Anterior cingulate cortex (tissue), 58 donors: ENCODE measurements at places on chromosomes 5 and 9.
A peak's percentile ranks its signal among the peaks of the same experiment; 100 is the strongest.

GRCh38 chr5:110038297-110038997 is 348.7 kb downstream of the MAN2A1 start:
- DNase-seq = no peak

- no peak for DNase-seq
These were observed 1899.5 kb downstream of the MAT2B start for GRCh38 chr5:165404917-165405316.

DNA sequence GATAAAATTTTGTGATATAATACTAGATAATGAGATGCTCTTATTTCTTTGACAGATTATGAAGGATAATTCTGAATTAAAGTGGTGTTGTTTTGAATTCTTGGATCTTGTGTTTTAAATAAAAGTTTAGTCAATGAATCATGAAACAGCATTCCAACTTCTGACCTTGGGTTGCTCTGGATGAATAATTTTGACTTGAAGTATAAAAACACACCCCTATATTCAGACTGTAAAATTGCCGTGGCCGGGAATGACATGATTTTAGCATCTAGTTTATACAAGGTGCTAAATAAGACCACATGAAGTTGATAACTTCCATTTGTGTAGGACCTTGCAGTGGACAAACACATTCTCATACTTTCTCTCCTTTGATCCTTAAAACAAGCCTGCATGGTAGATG is 67.2 kb upstream of the DAP start:
- DNase-seq = no peak

- no peak for DNase-seq
These were observed 133.1 kb upstream of the POU5F2 start for GRCh38 chr5:93874491-93874890.

GRCh38 chr9:131762356-131762932 is 22.6 kb upstream of the RAPGEF1 start:
- peak; percentile 27 for DNase-seq
